ENCODE measurements at places on chromosomes 5 and 9.

- no peak for DNase-seq
These were observed 245.0 kb downstream of the ADAMTSL1 start for GRCh38 chr9:18718932-18719331.

- no peak for DNase-seq
These were observed 123.6 kb downstream of the INVS start for GRCh38 chr9:100222674-100223073.

GRCh38 chr5:52468976-52469375, 318.7 kb upstream of the ITGA1 start:
- DNase-seq, result no peak

GRCh38 chr9:123378025-123378424, 22.0 kb downstream of the CRB2 start:
- DNase-seq, result no peak

GRCh38 chr9:129697656-129698253, 32.3 kb downstream of the PRRX2 start:
- no peak for DNase-seq

- no peak for DNase-seq
These were observed 372.5 kb downstream of the IRX2 start for GRCh38 chr5:2378976-2379375.

DNA sequence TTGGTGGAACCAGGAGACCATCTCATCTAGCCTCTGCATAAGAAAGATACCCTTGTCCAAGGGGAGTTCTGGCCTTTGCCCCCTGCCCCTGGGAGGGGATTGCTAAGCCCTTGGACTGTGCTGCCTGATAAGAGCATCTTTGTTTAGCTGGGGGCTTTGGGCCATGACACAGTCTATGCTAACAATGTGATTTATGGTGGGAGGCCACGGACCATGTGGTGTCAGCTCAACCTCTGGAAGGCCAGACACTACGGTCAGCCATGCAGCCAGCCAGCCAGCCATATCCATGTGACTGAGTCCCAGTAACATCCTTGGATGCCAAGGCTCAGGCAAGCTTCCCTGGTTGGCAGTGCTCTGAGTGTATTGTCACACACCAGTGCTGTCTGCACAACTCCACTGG, 244.4 kb downstream of the FSTL4 start:
- DNase-seq, result no peak

DNA sequence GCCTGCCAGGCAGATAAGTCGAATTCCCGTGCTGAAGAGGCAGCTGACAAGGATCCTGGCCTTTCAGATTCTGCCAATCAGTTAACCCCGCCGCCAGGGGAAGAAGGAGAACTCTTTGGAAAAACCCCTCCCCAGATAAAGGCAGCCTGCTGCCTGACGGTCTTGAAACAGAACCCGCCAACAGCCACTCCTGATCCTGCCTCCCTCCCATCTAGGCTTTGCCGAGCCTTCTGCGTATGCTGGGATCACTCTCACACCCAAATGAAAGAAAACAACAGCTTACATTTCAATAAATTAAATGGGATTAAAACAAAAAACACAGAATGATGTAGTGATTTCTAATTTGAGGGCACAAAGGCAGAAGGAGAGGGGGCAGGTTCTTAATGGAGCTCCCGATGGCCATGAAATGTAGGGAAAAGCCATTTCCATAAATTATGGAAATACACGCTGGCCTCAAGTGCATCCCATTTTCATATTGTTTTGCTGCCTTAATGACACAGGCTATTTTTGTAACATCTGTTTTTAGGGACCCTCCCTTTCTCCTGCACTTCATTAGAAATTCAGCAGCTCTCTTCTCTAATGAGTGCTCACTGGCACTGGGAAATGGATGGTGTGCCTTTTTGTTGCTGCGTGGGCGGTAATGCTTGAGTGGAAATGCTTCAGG, 319.1 kb downstream of the MED10 start:
- DNase-seq, result no peak

DNA sequence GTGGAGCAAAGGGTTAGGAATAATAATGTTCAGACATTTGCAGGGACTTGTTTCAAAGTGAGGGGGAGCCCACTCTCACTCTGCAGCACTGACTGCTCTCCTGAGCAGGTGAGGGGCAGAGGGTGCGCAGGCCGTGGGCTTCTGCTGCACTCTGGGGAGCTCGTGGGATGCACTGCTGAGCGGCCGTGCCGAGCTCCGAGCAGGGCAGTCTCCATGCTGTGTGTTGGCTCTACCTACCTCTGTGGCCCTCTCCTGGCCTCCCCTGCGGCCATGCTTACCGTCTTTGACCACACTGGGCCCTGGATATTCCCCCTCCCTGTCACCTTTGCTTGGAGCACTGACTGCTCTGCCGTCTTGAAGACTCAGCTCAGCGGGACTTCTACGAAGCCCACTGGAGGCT, 33.7 kb downstream of the CRB2 start:
- no peak for DNase-seq

DNA sequence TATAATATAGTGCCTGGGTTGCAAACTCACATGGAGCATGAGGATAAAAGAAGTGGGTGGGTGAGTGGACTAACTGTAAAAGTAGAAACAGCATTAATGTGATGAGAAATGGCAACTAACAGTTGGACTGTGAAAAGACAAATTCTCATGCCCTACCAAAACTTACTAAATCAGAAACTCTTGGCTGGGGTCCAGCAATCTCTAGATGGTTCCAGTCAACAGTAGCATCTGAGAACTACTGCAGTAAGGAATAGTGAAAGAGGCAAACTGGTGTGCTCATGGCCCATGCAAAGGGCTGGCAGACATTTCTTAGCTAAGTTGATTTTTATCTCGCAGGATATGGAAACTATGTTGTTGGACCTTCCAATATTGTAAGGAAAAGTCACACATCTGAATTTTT, 150.3 kb downstream of the PIK3R1 start:
- DNase-seq, result no peak

- DNase-seq, result no peak
These were observed 59.2 kb downstream of the PHAX start for GRCh38 chr5:126659805-126660482.

- DNase-seq, result no peak
These were observed 133.4 kb downstream of the UGCG start for GRCh38 chr9:112029921-112030444.

DNA sequence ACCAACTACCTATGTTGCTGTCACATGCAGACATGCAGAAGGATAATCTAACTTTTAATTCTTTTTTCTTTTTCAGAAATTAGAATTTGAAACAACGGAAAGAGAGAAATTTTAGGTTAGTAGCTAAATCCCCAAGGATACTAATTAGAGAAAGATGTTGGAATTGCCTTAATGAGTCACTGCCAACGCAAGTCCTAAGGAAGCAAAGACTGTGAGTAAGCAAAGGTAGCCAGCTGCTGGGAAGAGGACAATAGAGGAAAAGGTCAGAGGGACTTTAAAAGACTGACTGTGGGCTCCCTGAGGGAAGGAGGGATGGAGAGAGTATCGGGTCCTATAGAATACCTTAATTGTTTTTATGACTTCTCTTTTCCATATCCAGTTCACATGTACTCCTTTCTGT, 461.9 kb upstream of the PAPPA start:
- no peak for DNase-seq

- peak; percentile 50 for DNase-seq
These were observed at the start of gene ADAM19 for GRCh38 chr5:157575381-157576020. TSS of gene ADAM19 (minus strand) at chr5:157575775. CDS start at chr5:157575696, 79 bp downstream.

- DNase-seq, result no peak
These were observed 278.7 kb downstream of the NPR3 start for GRCh38 chr5:32989815-32990214.

All from NCI-H1436 (cell line).